ENCODE measurements at places on chromosomes 7 and 10.

DNA sequence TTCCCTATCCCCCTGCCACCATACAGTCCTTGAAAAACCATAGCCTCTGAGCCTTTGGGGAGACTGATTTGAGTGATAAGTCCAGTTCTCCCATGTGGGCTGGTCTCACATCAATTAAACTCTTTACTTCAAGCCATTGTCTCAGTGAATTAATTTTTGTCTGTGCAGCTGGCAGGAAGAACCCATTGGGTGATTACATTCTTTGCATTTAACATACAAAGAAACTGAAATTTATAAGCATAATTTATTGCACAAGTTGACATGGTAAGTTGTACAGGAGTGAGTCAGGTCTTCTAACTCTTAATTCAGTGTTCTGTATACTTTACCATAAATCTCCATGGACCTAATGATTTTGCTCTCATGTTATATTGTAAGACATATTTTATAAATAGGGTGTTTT lies 1613.0 kb upstream of the LRRTM3 start:
- no peak for DNase-seq

DNA sequence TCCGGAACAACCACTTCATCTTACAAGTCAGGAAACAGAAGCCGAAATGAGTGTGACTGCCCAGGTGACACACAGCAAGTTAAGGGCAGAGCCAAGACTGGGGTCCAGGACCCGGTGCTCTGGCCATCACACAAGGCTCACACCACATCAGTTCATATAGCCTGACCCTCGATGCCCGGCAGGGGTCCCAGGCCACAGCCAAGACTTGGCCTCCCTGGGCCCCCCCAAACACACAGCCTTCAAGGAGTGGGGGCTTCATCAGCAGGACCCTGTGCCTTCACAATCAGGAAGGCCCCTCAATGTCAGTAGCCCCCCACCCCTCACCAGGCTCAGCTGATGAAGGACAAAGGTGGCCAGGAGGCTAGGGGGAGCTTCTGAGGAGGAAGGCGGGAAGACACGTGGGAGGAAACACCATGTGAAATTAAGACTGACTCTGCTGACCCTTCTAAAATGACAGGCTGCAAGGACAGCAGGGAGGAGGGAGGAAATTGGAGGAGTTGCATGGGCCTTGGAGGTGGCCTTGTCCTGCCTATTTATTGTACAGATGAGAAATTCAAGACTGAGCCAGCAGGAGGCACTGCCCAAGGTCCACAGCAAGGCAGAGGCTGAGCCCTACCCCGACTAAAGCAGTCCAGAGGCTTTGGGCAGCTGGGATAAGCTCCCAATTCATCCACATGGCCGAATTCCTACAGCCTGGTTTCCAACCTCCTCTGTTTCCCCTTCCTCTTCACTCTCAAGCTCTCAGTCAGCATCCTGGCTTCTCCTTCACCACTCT lies 216.1 kb upstream of the ZMIZ1 start:
- DNase-seq = no peak

GRCh38 chr10:71255808-71256660 lies 43.7 kb downstream of the UNC5B start:
- DNase-seq = no peak

DNA sequence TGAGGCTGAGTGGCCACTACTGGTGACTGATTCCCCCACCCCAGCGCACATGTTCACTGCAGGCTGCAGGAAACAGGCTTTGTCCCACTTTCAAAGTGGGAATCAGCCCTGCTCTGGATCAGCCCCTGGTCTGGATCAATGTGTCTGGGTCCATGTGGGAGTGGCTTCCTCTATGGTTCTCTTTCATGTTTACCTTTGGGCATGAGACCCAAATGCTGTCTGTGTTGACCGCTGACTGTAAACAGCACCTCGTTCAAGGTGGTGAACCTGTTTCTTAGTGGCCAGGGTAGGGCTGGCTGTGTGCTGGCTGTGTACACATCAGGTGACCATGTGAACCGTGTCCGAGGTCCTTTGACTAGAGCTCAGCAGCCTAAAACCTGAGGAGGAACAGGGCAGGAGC lies 121.8 kb downstream of the CAMK1D start:
- DNase-seq = no peak

DNA sequence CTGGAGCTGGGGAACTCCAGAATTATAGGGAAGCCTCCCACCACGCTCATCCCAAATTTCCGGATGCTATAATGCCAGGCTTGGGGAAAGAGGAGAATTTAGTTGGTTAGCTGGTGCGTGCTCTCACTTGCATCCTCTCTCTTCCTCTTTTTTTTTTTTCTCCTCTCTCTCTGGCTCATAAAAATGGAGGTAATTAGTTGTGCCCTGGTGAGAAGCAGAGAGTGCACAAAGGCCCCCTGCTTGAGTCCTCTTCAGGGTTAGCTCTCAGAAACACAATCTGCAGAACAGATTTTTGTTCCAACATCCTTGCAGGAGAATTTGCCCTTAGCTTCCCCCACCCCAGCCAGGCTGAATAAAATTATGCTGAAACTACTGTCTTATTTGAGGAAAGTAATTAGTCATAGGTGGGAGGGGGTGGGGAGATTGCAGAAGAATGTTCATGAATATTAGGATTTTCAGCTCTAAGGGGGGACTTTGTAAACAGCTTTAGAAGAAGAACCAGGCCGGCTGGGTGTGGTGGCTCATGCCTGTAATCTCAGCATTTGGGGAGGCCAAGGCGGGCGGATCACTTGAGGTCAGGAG lies 7.6 kb downstream of the SERPINE1 start:
- no peak for DNase-seq

- no peak for DNase-seq
Measured at GRCh38 chr7:143303733-143304132, 12.2 kb upstream of the CLCN1 start.
